ENCODE measurements at places on chromosomes 7 and 10.
A peak's percentile ranks its signal among the peaks of the same experiment; 100 is the strongest.

DNA sequence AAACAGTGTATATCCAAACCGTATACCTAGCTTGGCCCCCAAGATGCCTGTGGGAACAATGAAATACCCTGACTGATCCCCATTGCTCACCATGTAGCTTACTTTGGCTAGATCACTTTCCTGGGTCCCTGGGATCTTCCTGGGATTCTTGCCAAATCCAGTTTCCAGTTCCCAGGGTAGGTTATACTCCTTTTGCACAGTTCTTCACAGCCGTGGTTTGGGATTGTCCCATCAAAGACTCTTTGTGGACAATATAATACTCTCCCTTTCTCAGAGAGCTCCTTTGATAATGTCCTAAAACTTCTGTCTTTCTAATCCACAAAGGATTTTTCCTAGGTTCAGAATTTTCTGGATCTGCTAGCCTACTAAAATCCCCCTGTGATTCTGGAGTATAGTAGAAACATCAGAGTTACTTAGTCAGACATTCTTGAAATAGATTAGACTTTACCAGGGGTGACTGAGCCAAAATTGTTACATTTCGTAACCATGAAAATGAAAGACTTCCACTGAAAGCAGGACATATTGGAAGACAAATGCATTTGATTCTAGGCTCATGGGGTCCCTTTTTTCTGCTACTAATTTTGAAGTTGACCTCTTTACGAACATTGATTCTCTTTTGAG lies 388.3 kb upstream of the ETV1 start:
- no peak for DNase-seq

DNA sequence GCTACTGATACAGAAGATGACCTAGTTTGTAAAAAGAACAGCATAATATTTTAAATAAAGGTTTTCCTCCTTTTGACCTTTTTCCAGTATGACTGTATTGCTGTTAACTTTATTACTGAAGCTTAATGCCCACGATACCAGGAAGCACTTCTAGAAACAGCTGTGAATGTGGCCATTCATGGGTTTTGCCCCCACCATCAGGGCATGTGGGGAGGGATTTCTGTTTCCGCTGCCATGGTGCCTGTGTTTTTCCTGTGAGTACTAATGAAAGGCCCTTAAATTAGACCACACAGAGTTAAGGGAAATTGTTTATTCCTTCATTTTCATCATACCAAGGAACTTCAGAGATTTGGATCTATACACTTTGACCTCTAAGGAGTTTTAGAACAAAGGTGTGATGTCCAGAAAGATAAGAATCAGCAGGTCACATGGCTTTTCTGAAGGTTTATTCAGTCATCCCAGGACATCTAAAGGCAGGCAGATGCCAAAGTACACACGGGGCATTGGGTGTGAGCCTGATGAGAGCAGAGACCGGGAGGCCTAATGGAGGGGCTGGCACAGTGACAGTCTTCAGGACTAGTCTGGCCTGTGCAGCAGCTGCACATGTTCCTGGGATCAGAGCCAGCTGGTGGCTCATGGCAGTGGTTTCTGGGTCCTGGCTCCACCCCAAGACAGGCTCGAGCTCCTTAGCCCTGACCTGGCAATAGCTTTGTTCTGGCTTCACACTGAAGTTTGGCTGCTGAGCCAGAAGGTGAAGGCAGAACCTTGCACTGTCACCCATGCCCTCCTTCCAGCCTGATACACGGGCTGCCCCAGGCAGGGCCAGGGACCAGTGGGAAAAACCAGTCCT lies 190.9 kb downstream of the REEP3 start:
- no peak for DNase-seq

GRCh38 chr7:142513178-142513955 lies 235.9 kb upstream of the PRSS1 start:
- DNase-seq = no peak

DNA sequence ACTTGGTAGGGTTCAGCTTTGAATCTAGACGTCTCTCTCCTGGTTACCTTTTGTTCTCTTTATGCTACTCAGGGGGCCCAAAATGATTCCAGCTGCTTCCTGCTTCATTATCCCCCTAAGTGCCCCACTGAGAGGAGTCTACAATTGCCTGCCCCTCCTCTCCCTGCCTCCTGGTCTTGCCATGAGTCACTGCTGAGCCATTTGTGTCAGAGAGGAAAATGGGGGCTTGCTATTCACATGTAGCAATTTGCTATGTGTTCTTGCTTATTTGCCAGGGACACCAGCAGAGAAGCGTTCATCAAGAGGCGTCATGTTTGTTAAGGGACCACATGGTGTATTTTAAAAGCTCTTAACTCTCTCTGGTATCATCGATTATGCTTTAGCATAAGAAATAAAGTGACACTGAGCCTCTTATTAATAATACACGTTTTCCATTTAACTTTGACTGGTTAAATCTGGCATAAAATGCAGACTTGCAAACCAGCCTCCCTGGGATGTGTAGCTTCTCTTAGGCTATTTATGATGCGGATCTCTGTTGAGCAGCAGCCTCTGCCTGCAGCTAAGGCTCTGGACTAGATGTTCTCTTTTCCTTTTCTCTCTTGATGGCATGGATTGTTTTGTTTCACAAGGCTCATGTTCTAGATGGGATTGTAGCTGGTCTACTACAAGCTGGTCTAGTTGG lies 239.3 kb downstream of the AUTS2 start:
- DNase-seq = no peak

GRCh38 chr10:50536617-50537240 lies 87.0 kb downstream of the SGMS1 start:
- no peak for DNase-seq

DNA sequence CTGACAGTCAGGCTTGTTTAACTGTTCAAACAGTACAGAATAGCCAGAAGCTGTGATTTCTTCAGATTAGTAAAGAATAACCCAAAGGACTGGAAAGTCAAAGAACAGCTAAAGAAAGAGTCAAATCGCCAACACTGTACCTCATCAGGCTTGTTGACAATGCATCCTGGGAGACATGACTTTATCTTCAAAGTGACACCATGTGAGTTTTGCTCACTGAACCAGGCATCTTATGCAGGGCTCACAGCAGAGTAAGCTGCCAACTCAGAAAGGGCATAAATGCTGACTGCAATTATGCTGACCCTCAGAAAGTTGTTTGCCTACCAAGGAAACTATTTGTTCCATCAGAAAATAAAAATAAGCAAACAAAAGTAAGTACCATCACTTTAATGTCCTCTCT lies 96.4 kb downstream of the MAGI2 start:
- no peak for DNase-seq

DNA sequence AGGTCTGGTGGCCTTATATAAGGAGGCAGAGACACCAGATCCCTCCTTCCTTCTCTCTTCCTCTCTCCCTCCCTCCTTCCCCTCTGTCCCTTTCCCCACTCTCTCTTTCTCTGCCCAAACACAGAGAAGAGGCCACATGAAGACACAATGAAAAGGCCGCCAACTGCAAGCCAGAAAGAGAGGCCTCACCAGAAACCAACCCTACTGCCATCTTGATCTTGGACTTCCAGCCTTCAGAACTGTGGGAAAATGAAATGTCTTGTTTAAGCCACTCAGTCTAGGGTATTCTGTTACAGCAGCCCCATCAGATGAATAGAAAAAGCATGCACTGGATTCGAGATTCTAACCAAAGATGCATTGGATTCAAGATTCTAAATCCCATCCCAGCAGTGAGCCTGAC lies 168.1 kb downstream of the FAM107B start:
- no peak for DNase-seq

DNA sequence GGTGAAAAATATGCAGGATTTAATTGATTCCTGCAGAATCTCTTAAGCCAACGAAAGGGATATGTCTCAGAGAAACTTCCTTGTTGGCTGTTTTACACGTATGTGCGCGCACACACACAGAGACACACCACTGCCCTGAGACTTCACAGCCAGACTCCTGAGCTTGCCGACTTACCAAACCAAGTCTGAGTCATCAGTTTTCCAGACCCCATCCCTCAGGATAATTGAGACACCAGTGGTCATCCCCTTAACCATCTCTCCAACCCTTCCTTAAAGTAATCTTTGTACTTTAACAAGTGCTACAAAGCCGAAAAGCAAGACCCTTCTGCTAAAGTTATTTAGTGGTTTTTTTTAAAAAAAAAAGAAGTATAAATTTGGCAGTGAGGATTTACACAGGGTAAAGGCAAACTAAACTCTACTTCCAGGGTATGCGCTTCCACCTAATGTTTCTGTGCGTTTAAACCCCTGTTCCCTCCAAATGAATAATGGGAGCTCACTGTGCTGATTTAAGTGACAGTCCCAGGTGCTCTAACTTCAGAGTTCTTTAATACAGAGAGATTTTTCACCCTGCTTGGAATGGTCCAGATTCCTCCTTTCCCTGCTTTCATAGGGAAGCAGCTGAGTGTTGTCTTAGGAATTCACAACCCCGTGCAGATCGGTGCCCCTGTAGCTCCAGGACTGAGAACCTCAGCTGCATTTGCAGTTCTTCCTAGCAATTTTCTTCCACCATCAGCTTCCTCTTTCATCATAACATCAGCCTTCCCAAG lies 198.5 kb downstream of the INHBA start:
- DNase-seq = no peak

DNA sequence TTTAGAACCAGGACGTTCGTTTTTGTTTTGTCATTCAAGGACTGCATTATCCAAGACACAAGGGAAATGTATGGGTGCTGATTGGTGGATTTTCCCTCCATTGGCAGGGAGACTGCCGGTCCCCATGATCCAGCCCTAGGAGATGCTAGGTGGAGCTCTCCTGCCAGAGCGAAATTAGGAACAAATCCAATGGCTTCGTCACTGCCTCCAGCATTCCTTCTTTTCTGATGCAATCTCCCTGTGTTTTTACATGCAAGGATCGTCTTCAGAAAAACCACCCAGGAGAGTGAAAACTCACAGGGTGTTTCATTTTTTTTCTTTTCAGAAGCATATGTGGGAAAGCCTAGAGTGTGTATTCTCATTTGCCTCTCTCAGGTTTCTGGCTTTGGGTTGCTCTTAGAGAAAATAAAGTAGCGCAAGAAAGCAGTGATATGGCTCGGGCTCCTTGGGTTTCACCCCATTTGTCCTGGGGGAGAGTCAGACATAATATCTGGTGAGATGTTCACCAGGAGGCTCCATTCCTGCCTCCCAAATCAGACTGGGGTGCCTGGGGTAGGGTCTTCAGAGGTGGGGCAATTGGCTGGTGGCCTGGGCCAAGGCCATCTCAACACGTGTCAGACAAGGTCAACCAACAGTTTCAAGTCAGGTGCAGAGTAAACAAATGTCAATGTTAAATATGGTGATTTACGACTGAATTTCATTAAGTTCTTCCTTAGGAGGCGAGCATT lies 450.9 kb upstream of the MKI67 start:
- no peak for DNase-seq

- DNase-seq = peak; percentile 41
These were observed 140.7 kb downstream of the SND1 start for GRCh38 chr7:127792528-127793342.

- no peak for DNase-seq
These were observed 5.2 kb upstream of the SAR1A start for GRCh38 chr10:70175516-70175915.

DNA sequence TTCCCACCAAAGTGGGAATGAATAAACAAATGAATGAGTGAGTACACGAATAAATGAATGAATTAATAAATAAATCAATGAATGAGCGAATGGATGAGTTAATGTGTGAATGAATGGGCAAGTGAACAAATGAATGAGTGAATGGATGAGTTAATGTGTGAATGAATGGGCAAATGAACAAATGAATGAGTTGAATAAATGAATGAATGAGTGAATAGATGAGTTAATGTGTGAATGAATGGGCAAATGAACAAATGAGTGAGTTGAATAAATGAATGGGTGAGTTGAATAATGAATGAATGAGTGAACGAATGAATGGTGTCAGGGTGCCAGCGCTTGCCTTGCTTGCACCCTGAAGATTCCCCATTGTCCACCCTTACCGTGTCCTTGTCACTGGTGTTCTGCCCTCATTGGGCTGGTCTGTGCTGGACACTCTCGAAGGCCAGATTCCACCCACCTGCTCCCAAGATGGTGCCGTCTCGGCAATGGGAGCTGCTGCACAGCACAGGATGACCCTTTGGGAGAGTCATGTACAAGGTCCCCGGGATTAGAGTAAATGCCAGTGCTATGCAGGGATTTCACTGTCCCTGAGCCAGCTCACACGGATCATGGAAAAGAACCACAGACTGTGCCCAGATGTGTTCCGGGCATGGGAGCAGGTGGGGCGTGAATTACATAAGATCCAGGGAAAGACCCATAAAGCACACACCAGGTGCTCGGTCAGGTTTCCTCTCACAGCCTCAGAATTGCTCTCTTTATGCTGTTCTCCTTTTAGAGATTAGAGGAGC lies 83.2 kb downstream of the CAMK1D start:
- no peak for DNase-seq

- no peak for DNase-seq
These were observed 129.3 kb downstream of the MYOF start for GRCh38 chr10:93352638-93353383.

GRCh38 chr10:86970162-86970981 lies 2.1 kb downstream of the ADIRF start:
- DNase-seq = no peak

GRCh38 chr10:69685802-69686585 lies 55.9 kb downstream of the FAM241B start:
- DNase-seq = no peak

- no peak for DNase-seq
These were observed 34.4 kb upstream of the ARMS2 start for GRCh38 chr10:122419876-122420623.

GRCh38 chr10:70617798-70618568 lies 15.4 kb upstream of the PRF1 start:
- peak; percentile 42 for DNase-seq

- DNase-seq = no peak
These were observed 127.2 kb downstream of the SLIT1 start for GRCh38 chr10:97058521-97058920.

- DNase-seq = no peak
These were observed 212.1 kb upstream of the PPP1R3A start for GRCh38 chr7:114130866-114131265.

- DNase-seq = no peak
These were observed 23.9 kb upstream of the PNLIPRP3 start for GRCh38 chr10:116403740-116404250.

GRCh38 chr10:131198843-131199242 lies 112.7 kb downstream of the TCERG1L start:
- DNase-seq = no peak

DNA sequence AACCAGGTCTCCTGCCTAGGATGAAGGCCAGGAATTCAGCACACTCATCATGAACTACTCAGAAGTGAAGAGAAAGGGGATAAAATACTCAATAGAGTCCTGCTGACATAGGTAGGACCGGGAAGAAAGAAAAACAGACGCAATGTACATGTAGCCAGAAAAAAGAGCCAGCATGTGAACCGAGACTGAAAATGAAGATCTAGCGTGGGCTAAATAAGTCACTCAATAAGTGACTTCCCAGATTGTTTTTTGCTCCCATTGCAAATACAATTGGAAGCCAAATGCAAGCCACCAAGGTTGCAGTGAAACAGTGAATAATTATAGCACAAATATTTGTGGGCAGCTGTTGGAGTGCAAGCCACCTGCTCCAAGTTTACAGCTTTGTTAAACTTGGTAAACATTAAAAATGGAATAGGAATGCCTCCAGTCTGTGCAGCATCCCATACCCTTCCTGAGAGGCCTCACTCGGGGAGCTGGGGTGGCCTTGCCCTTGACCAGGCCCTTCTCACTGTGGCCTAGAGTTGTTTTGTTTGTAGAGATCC lies 34.7 kb upstream of the HPS1 start:
- DNase-seq = no peak

All from activated naive CD8-positive, alpha-beta T cell treated with anti-CD3 and anti-CD28 coated beads, Interleukin-2, amount 50 U/mL, for 24 hours (primary cell).